Naive thymus-derived CD8-positive, alpha-beta T cell (primary cell): ENCODE measurements at places on chromosomes 1 and 21. TPM values are rescaled to one million over a fixed set of nuclear protein-coding genes. Genes with fewer than 3 reads are reported as not detected.

The IL20 gene
- not detected for total RNA-seq

The IGSF9 gene
- total RNA-seq, result 0.16 TPM

The SYT2 gene
- not detected for total RNA-seq

The HOOK1 gene
- 25.2 TPM for total RNA-seq

The RGL1 gene
- total RNA-seq, result 1.9 TPM

The OLIG2 gene
- not detected for total RNA-seq

The DENND2C gene
- total RNA-seq, result 2.3 TPM

The PDZK1 gene
- not detected for total RNA-seq

The SYPL2 gene
- not detected for total RNA-seq

The LDLRAD1 gene
- not detected for total RNA-seq

The SLC9C2 gene
- not detected for total RNA-seq

The NFASC gene
- not detected for total RNA-seq

The CACHD1 gene
- total RNA-seq, result 4.9 TPM

The FBXO2 gene
- total RNA-seq, result 2.5 TPM

The UHMK1 gene
- 68.6 TPM for total RNA-seq

The VPS13D gene
- 64.9 TPM for total RNA-seq

The ARHGAP30 gene
- total RNA-seq, result 220 TPM

The HLX gene
- total RNA-seq, result 0.10 TPM

The TNN gene
- total RNA-seq, result not detected

The SLC6A17 gene
- total RNA-seq, result not detected

The TMEM200B gene
- not detected for total RNA-seq

The GJA8 gene
- total RNA-seq, result not detected

The GBP5 gene
- total RNA-seq, result 22.2 TPM

The PGLYRP4 gene
- not detected for total RNA-seq

The NEK2 gene
- total RNA-seq, result 0.16 TPM

The TFF3 gene
- total RNA-seq, result not detected

The CENPF gene
- total RNA-seq, result 2.6 TPM

The CDCA8 gene
- 1.4 TPM for total RNA-seq

DNA sequence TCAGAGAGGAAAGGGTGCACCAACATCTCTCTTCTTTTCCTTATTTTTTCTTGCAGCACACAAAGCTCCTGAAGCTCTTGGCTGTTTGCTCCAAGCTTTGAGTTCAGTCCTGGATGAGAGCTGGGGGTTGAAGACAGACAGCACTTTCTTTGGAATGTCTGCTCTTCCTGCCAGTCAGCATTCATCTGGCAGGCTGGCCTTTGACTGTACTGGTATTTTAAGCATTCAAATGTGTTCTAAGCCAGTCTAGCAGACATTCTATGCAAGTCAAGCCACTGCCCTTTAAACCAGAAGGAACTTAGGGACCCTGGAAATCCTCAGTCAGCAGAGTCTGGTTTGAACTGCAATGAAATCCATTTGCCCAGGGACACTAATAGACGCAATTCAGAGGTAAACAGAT is 45.0 kb downstream of the XCL1 start:
- DNase-seq, result no peak

DNA sequence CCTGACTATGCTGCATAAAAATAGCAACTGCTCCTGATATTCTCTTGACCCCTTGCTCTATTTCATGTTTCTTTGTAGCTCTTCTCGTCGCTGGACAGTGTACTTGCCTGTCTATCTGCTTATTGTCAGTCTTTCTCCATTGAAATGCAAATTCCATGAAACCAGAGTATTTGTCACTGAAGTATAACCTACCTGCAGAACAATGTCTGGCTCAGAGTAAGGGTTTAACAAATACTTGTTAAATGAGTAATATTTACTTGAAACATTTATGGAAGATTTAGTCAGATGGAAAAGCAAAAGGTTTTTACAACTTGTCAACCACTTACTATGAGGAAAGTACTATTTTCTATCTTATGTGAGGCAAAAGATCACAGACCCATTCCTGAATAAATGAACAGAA is 19.9 kb upstream of the ERICH3 start:
- DNase-seq, result no peak

DNA sequence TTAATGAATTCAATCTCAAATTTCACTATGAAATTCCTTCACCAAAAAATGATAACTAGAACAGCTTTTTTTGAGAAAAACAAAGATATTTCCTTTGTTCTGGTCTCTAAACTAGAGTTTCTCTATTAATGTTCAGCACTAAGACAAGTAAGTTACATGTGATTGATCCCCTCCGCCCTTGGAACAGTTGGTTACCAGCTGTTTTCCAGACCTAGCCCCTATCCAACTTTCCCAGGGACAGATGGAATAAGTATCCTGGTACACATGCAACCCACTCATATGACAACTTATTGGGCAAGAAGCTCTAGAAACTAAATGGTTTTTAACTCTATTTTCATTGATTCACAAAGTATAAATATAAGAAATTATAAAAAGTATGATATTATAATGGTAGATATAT is 140.4 kb downstream of the COP1 start:
- no peak for DNase-seq

DNA sequence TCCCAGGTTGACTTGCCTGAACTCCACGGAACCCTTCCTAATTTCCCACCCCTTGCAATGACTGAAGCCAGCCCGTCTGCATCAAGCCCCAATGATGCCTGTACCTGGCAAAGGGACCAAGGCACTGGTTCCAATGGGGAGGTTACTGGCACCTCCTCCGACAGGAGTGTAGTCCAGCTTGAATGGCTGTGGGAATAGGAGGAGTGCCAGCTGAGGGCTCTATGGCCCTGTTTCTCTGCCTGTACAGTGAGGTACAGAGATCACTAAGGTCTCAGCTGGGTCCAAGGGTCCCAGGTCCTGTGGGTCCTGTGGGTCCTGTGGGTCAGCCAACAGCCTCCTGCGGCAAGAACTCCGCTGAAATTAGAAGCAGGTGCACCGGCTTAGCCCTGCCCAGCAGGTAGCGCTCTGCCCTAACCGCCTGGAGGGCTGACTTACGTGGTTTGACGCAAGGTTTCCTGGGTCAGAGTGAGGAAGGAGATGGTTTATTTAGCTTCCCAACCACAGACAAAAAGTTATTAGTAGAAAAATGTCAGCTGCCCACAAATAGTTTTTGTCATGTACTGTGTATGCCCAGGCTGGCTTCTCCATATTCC is 9.9 kb upstream of the SPRR4 start:
- DNase-seq, result no peak

DNA sequence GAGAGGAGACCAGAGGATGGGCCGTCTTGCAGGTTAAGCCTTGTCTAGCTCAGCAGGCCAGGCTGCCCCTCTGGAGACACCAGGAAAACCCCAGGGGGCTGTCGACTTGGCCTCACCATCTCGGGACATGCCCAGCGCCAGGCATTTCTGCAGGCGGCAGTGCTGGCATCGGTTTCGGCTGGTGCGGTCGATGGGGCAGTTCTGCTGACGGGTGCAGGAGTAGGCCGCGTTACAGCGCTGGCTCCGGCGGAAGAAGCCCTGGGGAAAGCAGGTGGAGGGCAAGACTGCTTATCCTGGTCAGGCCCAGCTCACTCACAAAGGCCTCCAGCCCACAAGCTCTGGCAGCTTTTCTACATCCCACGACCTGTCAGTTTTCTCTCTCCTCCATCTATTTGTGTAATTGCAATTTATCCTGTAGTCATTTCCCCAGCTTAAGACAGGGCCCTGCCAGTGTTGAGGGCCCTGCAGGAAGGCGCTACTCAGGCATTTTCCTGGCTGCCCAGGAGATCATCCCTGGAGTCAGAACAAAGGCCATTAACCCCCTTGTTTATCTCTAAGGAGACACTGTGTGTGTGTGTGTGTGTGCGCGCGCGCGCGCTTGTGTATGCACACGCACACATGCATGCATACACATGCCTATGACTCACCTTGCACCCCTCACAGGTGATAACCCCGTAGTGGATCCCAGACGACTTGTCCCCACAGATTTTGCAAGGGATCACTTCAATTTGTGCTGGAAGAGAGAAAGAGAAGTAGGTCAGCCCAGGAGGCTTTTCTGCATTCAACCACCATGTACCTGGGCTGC is 11.5 kb upstream of the LINGO4 start:
- DNase-seq, result no peak

DNA sequence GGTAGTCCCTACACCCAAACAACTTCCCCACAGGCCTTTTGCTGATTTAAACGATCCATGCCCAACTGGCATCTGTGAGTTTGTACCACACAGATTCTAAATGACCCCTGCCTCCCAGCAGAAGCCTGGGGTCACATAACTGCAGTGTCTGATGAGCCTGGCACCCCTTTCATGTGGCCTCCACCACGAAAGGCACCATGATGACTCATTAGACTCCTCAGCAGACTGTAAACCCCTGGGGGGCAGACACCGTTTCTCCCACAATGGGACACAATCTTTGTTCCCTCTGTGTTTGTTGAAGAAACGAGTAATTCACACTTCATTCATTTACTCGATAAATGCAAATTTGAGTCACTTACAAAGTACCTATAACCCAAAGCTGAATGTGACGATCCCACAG is 81.6 kb downstream of the CCDC185 start:
- DNase-seq, result no peak

GRCh38 chr1:7422966-7423365 is 348.1 kb upstream of the VAMP3 start:
- DNase-seq, result peak; percentile 50

DNA sequence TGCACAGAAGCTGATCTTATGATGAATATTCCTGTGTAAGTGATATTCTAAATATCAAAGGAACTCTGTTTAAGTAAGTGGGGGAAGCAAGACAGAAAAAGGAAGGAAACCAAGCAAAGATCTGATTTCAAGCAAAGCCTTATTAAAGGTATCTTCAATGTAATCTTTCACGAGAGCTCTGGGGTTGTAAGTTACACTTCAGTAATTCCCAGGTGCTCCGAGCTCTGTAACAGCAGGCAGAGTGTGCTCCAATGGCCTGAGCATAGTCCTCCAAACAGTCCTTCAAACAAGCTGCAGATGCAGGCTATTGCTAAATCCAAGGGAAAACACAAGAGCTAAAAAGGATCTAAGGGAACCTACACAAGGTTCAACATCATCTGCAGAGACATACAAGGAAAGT is 949.7 kb upstream of the TMPRSS15 start:
- no peak for DNase-seq

DNA sequence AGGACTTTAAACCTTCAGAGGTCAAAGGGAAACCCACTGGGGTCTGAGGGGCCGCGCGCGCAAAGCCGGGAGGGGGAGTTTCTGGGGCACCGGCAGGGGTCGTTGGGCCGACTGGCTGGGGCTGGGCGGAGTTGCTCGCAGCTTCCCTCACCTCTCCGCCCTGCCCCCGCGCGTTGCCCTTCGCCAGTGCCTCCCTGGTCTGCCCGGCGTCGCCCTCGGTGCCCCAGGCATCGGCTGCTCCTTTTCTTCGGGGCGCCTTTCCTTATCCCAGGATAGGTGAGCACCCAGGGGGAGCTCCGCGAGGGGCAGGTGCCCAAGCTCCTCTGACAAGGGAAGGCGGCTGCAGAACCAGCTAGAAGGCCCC is 390 bp upstream of the NGF start:
- no peak for DNase-seq

GRCh38 chr21:41940431-41940830 is 13.4 kb downstream of the C2CD2 start:
- no peak for DNase-seq

- no peak for DNase-seq
These were observed 7.0 kb upstream of the POFUT2 start for GRCh38 chr21:45294509-45295291.

DNA sequence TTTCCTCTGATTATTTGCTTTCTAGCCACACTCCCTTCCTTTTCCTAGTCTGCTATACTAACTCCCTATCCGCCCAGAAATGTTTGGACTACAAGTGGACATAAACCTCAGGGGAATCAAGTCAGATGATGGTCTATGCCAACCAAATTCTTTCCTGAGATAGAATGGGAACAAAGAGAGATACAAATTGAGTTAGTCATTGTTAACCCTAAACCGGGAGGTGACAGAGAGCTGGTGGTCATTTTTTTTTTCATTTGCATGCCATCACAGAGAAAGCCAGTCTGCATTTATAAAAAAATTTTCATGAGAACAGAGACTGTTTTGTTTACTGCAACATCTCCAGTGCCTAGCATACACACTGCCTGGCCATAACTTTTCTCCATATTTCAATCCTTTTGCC is 35.0 kb downstream of the MYSM1 start:
- no peak for DNase-seq

DNA sequence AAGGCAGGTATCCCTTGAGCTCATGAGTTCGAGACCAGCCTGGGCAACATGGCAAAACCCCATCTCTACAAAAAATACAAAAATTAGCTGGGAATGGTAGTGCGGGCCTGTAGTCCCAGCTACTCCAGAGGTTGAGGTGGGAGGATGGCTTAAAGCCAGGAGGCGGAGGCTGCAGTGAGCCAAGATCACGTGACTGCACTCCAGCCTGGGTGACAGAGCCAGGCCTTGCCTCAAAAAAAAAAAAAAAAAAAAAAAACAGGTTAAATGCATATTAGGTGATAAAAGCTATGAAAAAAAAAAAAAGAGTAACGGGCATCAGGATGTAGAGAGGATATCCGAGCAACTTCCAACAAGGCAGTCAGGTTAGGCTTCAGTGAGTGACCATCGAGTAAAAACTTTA is 2.8 kb upstream of the SRRM1 start:
- no peak for DNase-seq

GRCh38 chr1:160207771-160208556 is 2.8 kb downstream of the PEA15 start:
- DNase-seq, result no peak

GRCh38 chr1:24692351-24692980 is 49.4 kb downstream of the SRRM1 start:
- no peak for DNase-seq

GRCh38 chr1:101288491-101288944 is 51.7 kb downstream of the S1PR1 start:
- peak; percentile 10 for DNase-seq

- no peak for DNase-seq
These were observed 850 bp upstream of the KHDC4 start for GRCh38 chr1:155934936-155935590.

GRCh38 chr1:75712306-75712705 is 12.2 kb upstream of the ACADM start:
- no peak for DNase-seq

GRCh38 chr21:25983745-25984144 is 186.8 kb downstream of the APP start:
- no peak for DNase-seq

DNA sequence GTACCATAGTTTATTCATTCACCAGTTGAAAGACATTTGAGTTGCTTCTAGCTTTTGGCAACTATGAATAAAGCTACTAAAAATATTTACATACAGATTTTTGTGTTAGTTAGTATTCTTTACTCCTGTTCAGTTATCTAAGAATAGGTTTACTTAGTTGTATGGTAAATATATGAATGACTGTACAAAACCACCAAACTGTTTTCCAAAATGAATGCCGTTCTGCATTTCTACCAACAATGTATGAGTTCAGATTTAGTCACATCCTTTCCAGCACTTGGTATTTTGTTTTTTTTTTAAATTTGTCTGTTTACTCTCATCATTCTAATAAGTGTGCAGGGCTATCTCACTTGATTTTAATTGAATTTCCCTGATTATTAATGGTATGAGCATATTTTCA is 3.4 kb upstream of the KIFAP3 start:
- DNase-seq, result no peak

- DNase-seq, result no peak
These were observed 9.7 kb upstream of the KRTAP7-1 start for GRCh38 chr21:30839304-30839703.

- peak; percentile 2 for DNase-seq
These were observed 168.0 kb upstream of the NR5A2 start for GRCh38 chr1:199859491-199859933.

- no peak for DNase-seq
These were observed 1.2 kb downstream of the HPDL start for GRCh38 chr1:45327644-45328515.

- no peak for DNase-seq
These were observed 10.3 kb downstream of the FBXO28 start for GRCh38 chr1:224124220-224124619.

- DNase-seq, result no peak
These were observed 231.3 kb upstream of the VAMP3 start for GRCh38 chr1:7539769-7540175.
